T follicular helper cell (primary cell): ENCODE measurements at places on chromosomes 4 and X.

GRCh38 chr4:122625156-122625555, 4.3 kb upstream of the IL21 start:
- no peak for DNase-seq

GRCh38 chrX:29528281-29528680, 687.1 kb upstream of the MAGEB2 start:
- DNase-seq, result no peak

DNA sequence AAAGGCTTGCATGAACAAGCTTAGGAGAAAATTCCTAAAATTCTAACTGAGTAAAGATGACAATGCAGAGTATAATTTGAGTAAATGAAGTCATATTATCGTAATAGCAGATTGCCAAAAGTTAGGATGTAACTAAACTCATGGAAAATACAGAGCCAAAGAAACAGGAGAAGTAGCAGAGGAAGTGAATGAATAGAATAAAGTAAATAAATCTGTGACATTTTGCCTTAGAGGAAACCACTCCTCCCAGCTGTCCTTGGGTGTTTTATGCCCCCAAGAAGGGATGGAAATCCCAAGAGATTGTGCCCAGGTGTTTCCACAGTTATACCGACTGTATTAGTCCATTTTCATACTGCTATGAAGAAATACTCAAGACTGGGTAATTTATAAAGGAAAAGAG, 1.9 kb upstream of the BMX start:
- DNase-seq, result no peak

- DNase-seq, result no peak
Measured at GRCh38 chr4:183533698-183534097, 28.8 kb downstream of the ING2 start.

- no peak for DNase-seq
Measured at GRCh38 chr4:38174801-38175200, 214.6 kb downstream of the PTTG2 start.

- DNase-seq, result no peak
Measured at GRCh38 chrX:63884821-63885790, 100.1 kb upstream of the ARHGEF9 start.

- no peak for DNase-seq
Measured at GRCh38 chr4:78691971-78692821, 84.0 kb upstream of the BMP2K start.

GRCh38 chrX:8783097-8783713, 18.0 kb downstream of the FAM9A start:
- peak; percentile 14 for DNase-seq

DNA sequence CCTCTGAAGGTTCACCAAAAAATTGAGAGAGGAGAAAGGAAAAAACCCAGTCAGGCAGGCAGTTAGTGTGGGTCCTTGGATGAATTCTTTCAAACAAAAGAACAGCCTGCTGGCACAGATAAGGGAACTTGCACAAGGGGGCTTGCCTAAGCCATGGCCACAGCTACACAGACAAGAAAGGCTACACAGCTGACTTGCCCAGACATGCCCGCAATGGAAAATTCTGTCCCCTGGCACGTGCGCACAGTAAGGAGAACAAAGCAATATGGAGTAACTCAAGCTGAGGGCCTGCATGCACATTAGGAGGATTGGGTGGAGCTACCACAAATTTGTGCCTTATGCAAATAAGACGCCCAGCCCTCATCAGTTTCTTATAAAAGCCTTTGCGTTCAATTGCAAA, 512.5 kb upstream of the HTR2C start:
- DNase-seq, result no peak

DNA sequence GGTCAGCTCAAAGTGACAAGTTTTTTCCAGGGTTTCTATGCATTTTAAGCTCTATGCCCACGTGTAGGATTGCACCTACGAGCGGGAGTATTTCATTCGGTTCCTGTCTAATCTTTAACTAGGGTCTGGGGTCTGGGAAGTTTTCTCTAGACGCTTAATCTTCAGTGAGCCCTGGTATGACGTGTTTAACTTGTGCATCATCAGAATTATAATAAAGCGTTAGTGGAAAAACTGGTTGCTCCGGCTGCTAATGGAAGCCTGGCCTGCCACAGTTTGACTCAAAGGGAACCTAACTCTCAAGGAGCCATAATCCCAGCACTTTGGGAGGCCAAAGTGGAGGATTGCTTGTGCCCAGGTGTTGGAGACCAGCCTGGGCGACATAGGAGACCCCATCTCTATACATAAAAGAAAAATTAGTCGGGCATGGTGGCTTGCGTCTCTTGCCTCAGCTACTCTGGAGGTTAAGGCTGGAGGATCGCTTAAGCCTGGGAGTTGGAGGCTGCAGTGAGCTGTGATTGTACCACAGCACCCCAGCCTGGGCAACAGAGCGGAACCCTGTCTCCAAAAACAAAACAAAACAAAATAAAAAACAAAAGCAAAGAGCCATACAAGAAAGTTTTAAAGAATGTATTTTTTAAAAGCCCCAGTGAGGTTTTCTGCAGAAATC, 30.2 kb downstream of the ARSD start:
- DNase-seq, result no peak

GRCh38 chrX:150310417-150310816, 52.7 kb upstream of the MAMLD1 start:
- DNase-seq, result no peak

DNA sequence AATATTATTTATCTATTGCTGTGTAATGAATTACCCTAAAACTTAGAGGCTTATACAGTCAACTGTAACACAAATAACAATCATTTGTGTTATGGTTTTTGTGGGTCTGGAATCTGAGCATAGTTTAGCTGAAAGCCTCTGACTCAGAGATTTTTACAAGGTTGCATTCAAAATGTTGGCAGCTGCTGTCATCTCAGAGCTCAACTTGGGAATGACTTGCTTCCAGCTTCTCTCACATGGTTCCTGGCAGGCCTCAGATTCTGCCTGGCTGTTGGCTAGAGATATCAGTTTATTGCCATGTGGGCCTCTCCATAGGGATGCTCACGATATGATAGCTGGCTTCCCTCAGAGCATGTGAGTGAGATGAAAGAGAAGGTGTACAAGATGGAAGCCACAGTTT, 70.2 kb upstream of the BRWD3 start:
- DNase-seq, result no peak
